Thyroid gland (tissue), 4 donors: ENCODE measurements at places on chromosomes 6 and 20. TPM values are rescaled to one million over a fixed set of nuclear protein-coding genes. Genes with fewer than 3 reads are reported as not detected.

Gene ARFGEF3
- 7.2 TPM for total RNA-seq

Gene SCGN
- not detected for total RNA-seq

Gene SULF2
- 39.4 TPM for total RNA-seq

Gene C2
- 6.2 TPM for total RNA-seq

Gene ADGRF5
- total RNA-seq, result 33.2 TPM

Gene CBLN4
- not detected for total RNA-seq

Gene ABHD16B
- not detected for total RNA-seq

Gene BICRAL
- 19.9 TPM for total RNA-seq

Gene KCNK16
- 0.88 TPM for total RNA-seq

Gene SSTR4
- total RNA-seq, result not detected

Gene DNAH8
- total RNA-seq, result 4.8 TPM

Gene RFX6
- total RNA-seq, result not detected

Gene SENP6
- 255 TPM for total RNA-seq

Gene TCP11
- total RNA-seq, result 2.8 TPM

Gene CYP21A2
- total RNA-seq, result not detected

GRCh38 chr20:2136275-2136674 lies 34.6 kb downstream of the STK35 start:
- peak; percentile 67 for DNase-seq

DNA sequence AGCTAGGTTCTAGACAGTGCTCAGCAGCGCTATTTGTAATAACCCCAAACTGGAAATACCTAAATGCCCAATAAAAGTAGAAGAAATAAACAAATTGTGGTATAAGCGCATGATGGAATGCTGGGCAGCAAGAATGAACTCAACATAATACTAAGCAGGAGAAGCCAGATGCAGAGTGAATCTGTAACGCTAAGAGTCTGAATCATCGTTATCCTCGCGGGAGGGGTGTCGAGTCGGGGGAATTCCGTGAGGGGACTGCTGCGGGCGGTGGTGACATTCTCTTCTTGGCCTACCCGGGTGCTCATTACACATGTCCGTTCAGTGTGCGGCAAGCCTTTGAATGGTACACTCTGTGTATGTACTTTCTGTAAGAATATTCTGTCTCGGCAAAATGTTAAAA lies 83.7 kb downstream of the SULF2 start:
- no peak for DNase-seq

DNA sequence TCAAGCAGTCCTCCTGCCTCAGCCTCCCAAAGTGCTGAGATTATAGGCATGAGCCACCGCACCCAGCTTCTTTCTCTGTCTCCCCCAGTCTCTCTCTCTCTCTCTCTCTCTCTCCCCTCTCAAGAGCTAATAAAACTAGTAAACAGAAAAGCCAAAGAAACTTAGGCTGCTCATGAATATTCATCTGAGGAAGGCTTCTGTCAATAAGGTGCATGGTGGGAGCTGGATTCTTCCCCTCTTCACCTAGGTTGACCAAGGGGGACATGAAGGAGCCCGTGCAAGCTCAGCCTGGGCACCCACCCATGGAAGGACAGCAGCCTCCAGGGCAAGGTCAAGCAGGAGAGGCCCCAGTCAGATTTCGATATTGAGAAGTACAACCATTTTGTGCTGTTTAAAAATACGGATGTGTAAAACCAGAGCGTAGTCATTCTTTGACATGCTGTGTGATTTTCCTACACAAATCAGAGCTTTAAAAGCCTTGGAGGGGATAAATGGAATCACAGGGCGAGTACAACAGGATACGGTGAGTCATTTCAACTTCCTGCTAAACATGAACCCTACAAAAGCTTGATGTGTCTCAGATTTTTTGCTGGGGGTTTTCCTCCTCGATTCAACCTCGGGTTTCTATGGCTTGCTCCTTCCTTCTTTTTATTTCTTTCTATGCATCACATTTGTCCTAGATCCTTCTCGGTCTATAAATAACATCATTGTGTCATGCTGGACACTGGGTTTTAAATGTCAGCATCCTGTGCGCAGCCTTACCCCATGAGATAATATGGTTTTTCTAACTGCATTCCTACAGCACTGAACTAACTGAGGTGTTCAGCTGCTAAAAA lies 368.9 kb upstream of the JARID2 start:
- DNase-seq, result no peak

DNA sequence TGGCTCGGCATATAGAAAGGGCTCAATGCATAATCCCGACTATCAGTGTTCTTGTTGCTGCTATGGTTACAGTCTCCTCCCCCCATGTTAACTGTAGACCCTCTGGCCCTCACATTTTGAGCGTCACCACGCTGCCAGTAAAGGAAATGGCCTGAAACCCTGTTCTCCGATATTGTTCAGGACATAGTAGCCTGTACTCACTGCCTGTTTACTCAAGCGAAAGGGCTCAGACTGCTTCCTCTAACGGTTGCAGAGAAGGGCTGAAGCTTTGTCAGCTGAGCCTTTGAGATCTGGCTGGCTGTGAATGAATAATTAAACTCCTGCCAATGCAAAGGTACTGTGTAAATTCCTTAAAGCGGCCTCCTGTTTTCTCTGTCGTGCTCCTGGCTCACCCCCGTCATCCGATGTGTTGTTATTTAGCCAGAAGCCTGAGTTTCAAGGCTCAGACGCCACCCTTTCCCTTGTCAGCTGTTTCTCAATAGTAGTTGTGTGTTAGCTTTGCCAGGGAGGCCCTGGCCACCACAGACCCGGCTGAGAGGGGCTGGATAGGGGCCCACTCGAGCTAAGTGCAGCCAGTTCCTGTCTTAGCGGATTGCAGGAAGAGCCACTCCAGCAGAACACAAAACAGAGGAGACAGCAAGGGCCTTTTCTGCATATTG lies 31.2 kb upstream of the RALGAPA2 start:
- DNase-seq, result peak; percentile 89

GRCh38 chr20:23198815-23199214 lies 112.7 kb upstream of the CD93 start:
- no peak for DNase-seq

- peak; percentile 40 for DNase-seq
Observed at GRCh38 chr20:63846128-63846771, 15.0 kb upstream of the ABHD16B start.

GRCh38 chr20:62952373-62952967 lies at the start of gene SLC17A9:
Gene SLC17A9 (plus strand): TSS chr20:62952709. CDS start chr20:62952831, 122 bp downstream.
- DNase-seq, result peak; percentile 40

GRCh38 chr6:144547409-144547808 lies 262.3 kb downstream of the UTRN start:
- DNase-seq, result no peak

DNA sequence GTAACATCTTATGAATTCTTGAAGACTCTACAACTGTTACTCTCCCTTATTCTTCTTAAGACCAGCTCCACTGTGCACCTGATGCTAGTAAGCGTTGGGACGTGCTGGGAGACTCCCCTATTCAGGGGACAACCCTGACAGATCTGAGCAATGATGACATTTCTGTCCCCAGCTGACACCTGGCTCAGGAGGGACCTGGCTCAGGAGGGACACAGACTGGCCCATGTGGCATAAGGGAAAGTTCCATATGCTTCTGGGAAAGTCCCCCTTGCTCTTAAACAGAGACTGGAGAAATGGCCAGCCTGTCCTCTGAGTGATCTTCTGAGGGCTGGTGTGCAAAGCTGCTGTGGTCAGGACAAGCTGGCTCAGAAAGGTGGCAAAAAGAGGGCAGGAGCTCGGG lies 10.0 kb upstream of the CD93 start:
- no peak for DNase-seq

DNA sequence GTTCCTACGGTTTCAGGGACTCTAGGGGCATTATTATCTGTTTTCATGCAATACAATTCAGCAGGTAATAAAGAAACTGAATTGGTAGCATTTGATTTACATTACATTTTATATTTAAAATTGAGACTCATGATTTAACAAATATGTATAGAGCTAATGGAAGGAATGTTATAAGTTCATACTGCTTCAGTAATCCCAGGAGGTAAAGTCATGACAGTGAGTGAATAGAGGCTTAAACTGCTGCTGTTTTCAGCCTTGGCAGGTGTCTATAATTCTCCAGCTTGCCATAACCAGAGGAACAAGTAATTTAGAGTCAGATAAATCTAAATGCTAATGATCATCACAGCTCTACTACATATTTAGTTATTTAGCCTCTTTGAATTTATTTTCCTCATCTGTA lies 360.8 kb upstream of the MANEA start:
- no peak for DNase-seq

DNA sequence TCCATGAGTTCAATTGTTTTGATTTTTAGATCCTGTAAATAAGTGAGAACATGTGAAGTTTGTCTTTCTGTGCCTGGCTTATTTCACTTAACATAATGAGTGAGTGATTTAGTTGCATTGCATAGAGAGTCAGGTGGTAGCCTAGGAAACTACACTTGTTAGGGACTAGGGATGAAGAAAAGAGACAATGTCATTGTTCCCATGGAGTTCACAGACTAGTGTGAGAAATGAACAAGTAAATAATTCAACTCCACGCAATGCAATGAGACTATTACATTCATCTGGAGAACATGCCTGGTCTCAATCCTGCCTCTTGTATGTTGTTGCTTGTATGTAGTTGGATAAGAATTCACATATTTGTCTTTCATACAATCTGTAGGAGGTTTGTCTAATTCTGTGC lies 76.3 kb upstream of the B3GAT2 start:
- no peak for DNase-seq

- no peak for DNase-seq
Observed at GRCh38 chr6:134853111-134854055, 96.5 kb downstream of the ALDH8A1 start.

GRCh38 chr20:35854713-35855348 lies 83.0 kb downstream of the PHF20 start:
- DNase-seq, result no peak

DNA sequence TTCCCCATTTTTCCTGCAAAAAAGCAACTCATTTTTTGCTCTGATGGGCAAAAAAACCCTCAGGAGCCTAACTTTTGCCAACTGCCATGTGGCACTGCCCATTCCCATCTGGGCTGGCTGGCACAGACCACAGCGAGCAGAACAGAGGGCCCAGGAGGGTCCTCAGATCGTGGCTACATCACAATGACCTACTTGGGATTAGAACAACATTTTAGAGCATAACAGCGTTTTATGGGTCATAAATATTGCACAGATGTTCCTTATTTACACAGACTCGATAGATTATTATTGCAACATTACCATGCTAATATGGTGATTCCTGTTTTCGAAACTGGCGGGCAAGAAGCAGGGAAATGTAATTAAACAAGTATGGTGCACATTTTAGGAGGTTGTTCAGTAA lies 28.0 kb downstream of the PTPRT start:
- no peak for DNase-seq

DNA sequence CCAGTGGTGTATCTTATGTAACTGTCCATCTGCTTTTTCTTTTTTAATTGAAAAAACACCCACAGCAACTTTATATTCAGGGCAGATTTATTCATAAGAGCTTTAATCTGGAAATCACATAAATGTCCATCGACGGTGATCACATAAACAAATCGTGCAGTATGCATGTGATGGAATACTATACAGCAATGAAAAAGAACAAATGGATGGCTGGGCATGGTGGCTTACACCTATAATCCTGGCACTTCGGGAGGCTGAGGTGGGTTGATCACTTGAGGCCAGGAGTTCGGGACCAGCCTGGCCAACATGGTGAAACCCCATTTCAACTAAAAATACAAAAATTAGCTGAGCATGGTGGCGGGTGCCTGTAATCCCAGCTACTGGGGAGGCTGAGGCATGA lies 39.1 kb downstream of the VSTM2L start:
- no peak for DNase-seq

- DNase-seq, result no peak
Observed at GRCh38 chr6:168232989-168233874, 86.3 kb downstream of the DACT2 start.

DNA sequence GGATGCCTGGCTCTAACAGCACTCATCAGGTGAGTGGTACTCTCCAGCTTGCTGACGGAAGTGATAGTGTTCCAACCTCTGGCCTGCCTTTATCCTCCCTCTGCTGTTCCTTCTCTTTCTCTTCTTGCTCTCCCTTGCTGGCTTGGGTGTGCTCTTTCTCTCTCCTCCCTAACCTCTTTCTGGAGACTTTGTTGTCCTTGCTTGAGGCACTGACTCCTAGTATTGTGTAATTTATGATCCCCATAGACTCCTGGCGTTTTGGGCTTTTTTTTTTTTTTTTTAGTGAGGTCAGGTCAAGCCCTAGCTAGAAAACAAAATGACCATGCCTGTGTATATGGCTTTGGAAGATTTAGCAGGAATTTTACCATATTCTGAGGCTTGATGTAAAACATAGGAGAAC lies 84.7 kb upstream of the MRAP2 start:
- DNase-seq, result no peak

GRCh38 chr6:79543411-79543810 lies 6.2 kb upstream of the LCA5 start:
- DNase-seq, result no peak

DNA sequence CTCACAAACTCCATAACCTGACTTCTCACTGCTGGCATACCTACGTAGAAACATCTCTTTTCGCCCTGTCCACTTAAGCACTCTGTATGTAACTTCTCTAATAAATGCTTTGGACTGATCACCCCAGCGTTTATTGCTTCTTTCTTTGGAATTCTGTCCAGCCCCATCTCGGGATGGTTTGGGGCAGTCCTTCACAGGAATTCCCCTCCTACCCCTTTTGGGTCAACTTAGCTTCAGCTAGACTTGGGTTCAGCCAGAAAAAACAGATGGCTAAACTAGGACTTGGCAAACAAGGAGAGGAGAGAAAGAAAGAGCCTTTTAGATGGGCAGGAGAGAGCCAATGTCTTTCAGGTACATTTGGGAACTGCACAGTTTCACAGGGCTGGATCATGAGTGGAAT lies 3.9 kb upstream of the LTV1 start:
- no peak for DNase-seq

DNA sequence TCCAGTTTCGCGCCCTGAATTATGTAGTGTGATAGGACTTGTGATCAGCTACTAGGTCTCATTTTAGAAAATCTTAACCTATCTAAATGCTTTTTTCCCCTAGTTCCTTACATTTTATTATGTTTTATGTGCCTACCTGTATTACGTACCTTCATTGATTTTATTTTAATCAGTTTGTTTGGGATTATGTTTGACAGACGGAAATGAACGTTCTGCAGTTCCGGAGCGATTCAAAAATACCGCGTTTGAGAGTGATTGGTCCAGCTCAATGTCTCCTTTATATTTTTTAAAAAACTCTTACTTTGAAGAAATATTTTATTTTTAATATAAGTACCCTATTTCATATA lies 114.3 kb upstream of the BTN3A2 start:
- DNase-seq, result no peak

- DNase-seq, result no peak
Observed at GRCh38 chr6:45572833-45573232, 195.1 kb upstream of the SUPT3H start.

- DNase-seq, result no peak
Observed at GRCh38 chr6:127775371-127775770, 125.5 kb downstream of the THEMIS start.

GRCh38 chr20:22773344-22773743 lies 189.0 kb upstream of the FOXA2 start:
- DNase-seq, result no peak

GRCh38 chr6:88899569-88900316 lies 63.7 kb downstream of the RNGTT start:
- no peak for DNase-seq

GRCh38 chr6:22613695-22614094 lies 44.3 kb downstream of the HDGFL1 start:
- no peak for DNase-seq

- DNase-seq, result no peak
Observed at GRCh38 chr6:156161471-156161870, 615.7 kb upstream of the ARID1B start.

- DNase-seq, result no peak
Observed at GRCh38 chr6:157462956-157463742, 82.2 kb downstream of the ZDHHC14 start.

GRCh38 chr20:63777614-63778013 lies 38.0 kb downstream of the SLC2A4RG start:
- no peak for DNase-seq
